ENCODE measurements at places on chromosomes 4 and X.

- DNase-seq: peak; percentile 33
Measured at GRCh38 chr4:103091601-103092223, 7.9 kb downstream of the BDH2 start.

DNA sequence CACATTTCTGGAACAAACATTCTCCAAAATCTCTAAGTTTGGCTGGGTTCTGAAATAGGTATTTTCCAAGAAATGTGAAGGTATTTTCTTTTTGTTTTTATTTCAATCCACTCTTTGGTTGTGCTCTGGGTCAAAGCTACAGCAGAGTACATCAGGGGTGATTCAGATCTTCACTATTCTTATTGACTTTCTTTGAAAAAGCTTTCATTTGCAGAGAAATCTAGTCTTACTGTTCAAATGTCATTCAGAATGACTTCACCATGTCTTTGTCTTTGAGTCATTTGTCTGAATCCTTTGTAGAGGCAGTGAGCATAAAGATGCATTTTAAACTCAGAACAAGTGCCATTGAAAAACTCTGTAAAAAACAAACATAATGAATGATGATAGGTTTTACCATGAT, 547.2 kb upstream of the ADGRL3 start:
- DNase-seq: no peak

DNA sequence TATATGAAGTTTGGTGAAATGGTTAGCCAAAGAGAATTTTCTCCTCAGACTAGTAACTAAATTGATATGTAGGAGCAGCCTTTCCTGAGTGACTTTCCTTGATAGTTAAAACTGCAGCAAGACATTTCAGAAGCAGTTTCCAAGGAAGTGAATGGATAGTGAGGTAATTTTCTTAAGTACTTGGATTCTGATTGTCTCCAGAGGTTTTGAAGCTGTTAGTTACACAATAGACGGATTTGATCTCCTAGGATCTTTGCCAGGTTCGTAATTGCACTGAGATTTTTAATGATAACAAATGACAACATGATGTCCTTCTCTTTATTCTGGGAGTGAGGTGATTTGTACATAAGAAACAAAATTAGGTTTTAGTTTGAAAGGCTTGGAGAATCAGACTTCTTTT, 29.2 kb downstream of the PRRG1 start:
- no peak for DNase-seq

- DNase-seq: no peak
Measured at GRCh38 chrX:100748108-100748507, 16.2 kb upstream of the SYTL4 start.

GRCh38 chrX:142076633-142077032, 128.5 kb downstream of the MAGEC2 start:
- no peak for DNase-seq

GRCh38 chr4:5050520-5051277, 581 bp upstream of the STK32B start:
- no peak for DNase-seq

DNA sequence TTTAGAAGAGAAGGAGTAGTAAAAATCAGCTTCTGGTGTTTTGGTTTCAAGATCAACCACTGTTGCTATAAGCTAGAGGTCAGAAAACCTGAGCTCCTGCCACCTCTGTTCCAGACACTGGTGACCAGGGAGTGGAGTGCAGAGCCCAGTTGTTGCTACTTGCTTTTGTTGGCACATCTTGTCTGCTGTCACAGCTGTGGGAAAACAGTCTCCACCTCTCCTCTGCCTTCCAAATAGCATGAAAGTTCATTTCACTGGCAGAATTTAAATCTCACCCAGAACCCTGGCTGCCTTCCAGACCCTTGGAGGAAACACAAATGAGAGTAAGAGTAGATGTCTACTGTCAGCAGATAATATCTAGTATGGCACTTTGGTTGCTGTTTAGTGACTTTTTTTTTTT, 297.5 kb upstream of the KLF3 start:
- DNase-seq: no peak

GRCh38 chr4:62622089-62622488, 1422.0 kb downstream of the ADGRL3 start:
- no peak for DNase-seq

DNA sequence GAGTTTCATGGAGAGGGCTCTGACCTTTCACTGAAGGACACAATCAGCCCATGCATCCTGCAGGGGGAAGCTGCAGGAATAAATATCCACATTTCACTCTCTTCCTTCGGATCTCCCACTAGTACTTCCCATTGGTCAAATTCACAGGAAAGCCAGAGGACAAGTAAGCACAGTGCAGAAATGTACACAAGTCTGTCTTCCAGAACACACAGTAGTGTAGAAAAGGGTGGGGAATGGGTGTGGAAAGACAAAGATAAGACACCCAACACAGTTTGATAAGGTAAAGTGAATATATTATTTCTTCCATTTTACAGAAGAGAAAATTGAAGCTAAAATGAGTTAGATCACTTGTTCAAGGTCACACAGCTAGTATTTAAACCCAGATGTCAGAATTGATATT, 81.1 kb upstream of the PCDH19 start:
- DNase-seq: no peak

DNA sequence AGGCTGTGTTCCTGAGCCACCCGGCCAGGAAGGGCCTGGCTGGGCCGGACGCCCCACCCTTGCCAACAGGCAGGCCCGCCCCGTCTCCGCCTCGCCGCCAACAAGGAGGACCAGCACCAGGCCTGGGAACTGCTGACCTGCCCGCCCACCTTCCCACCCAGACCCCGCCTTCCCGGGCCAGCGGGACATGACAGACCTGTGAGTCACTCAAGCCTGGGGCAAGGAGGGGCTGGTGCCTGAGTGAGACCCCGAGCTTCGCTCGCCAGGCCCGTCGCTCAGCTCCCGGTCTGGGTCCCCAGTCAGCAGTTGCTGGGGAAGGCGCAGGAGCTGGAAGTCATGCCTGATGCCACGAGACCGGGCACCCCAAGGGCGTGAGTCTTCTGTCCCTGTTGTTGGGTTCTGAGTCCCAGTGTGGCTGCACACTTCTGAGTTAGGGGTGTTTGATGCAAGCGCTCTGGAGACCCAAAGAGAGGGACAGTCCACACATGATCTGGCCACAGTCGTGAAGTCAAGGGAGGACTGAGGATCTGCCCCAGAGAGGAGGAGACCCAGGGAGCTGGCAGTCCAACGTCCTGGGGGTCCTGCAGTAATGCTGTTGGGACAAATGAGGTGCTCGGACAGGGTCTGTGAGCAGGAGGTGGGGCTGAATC, at the start of gene DNASE1L1:
DNASE1L1 (minus strand) TSS at position 33 of the 650 bp plus-strand sequence. CDS start 3,686 bp downstream, outside the sequence.
- DNase-seq: no peak

DNA sequence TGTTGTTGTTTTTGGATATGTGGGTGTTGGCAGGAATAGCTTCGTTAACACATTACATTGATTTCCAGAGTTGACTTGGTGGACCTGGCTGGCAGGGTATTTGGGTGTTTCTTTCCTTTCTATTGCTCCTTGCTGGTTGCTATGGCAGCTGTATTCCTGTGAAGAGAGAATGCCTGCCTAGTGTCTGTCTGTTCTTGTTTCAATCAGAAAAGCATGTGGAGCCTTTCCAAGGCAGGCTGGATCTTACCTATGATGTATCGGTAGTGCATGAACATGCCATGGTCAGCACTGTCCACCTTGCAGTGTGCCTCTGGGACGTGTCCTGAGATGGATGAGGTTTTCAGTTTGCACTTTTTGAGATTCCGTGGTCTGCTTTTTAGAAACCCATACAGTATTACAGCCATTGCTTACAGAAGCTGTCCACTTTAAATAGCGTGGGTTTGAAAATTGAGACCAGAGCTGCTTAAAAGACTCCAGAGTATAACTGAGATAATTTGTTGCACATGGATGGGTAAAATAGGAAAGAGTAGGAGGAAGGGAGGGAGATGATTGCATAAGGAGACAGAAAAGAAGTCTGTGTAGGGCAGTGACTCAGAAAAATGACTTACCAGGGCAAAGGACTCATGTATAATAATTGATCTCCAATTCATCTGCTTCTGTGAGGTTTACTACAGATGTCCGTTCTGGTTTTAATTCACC, 20.0 kb upstream of the AADAT start:
- no peak for DNase-seq

- DNase-seq: no peak
Measured at GRCh38 chr4:138223231-138223910, 18.8 kb downstream of the SLC7A11 start.

GRCh38 chr4:172202480-172203076, 389.4 kb downstream of the GALNTL6 start:
- DNase-seq: no peak

DNA sequence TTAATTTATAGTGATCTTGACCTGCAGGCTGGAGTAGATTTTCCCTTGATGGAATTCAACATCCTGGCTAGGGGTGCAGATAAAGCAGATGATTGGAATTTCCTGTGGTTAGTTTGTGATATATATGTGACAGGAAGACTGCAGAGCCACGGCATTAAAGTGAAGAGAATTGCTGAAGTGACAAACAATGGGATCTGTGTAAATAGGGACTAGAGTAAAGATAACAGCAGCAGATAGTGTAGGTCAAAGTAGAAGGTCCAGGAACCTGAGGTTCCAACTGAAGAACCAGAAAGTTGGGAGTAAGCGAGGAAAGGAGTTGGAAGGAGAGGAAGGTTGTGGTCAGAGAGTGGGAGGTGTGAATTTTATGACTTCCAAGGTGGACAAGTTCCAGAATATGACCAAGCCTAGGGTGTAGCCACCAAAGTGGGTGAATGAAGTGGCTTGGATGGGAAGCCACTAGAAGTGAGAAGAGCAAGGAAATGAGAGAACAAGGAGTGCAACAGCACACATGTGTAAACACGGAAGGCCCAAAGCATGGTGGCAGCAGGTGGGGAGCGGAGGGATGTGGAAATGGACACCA, 325.0 kb downstream of the RAB28 start:
- DNase-seq: no peak

DNA sequence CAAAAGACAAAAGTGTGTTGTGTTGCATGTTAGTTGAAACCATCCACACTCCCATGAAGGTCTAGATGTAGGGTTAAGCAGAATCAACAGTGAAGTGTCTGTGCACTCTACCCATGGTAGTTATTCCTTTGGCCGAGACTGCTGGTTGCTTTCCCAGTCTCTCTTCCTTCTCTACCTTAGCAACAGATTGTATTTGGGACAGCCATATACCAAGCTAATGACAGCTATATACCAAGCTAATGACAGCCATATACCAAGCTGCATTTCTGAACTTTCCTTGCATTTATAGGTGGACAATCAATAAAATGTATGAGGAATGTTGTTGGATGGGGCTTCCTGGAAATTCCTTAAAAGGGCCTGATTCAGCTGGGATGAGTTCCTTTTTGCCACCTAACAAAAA, 80.5 kb upstream of the ENPEP start:
- no peak for DNase-seq

- peak; percentile 4 for DNase-seq
Measured at GRCh38 chr4:8647094-8647570, 54.6 kb downstream of the CPZ start.

GRCh38 chrX:78945186-78945912, at the start of gene P2RY10:
TSS of gene P2RY10 (plus strand) at chrX:78945391. CDS start at chrX:78960521, 15,130 bp downstream.
- DNase-seq: peak; percentile 10

DNA sequence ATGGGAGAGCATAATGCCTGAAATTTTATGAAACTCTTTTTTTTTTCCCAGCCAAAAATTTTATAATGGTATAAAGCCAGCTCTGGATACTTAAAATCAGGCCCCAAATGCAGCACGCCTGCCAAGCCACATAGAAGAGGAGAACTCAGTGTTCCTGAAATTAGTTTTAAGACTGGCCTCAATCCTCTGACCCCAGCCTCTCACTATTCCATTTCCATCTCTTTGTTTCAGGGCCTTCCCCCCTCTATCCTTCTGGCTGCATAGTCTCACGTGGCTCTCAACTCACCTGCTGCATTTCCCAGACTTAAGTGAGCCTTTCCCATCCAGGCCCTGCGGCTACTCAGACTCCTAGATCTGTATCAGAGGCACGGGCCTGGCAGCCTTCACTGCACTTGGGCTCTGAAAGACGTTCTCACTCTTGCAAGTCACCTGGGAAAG, 5.2 kb upstream of the CBR4 start:
- no peak for DNase-seq

DNA sequence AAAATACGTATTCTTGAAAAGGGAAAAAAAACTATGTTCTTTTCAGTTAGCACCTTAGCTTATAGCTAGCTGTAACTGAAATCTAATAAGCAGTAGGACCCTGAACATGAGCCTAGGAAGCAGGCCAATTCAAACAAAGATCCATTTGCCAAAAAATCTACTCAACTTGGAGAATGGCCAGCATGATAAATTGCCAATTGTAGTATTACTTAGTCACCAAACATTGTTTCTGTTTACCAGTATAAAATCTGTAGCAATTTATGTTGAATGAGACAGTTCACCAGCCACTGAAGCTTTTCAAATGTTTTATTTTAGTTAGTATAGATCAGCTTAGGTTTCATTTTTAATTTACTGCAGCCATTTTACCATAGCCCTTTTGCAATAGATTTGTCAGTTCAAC, 323.6 kb upstream of the DIPK2B start:
- no peak for DNase-seq

- no peak for DNase-seq
Measured at GRCh38 chr4:51960486-51960885, 59.7 kb downstream of the LRRC66 start.

GRCh38 chrX:47563801-47564315, 2.9 kb downstream of the ARAF start:
- DNase-seq: no peak

DNA sequence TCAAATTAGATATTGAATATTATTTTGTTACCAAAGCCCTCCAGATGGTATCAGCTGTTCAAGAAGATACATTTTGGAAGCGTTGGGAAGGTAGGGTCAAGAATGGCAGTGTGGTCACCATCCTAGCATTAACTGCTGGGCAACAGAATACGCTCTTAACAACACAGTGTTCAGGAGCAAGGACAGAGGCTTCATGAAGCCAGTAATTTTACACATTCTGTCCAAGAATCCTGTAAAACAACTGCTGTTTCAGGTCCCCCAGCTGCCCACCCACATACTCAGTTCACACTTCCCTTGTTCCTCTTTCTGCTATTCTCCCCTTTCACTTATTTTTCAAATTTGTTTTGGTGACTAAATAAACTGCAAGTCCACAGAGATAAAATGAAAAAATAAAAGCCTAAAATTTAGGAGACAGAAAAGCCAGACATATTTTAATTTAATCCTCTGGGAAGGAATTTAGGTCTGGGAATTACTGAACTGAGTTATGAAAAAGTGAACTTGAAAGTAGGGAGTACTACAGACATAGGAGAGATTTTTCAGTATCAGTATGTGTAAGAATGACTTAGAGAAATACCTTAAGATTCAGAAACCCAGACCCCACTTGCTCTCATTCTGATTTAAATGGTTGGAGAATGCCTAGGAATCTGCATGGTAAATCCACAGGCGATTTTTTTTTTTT, 406.7 kb downstream of the MAPK10 start:
- no peak for DNase-seq

Data from activated T-helper 2 cell treated with anti-CD3 and anti-CD28 coated beads, Interferon-gamma antibody, Interleukin-2, Interleukin-4, amounts not matched to agents 10 μg/mL and 5 μg/mL and 100 μg/mL, durations not matched to agents 14 hours and 24 hours and 36 hours (primary cell).